Pancreas (tissue), 10 donors: ENCODE measurements at places on chromosomes 2 and 18.

GRCh38 chr18:14577971-14578370 is 34.6 kb upstream of the POTEC start:
- H3K4me1 ChIP-seq, result no peaks in the 10 kb centered on the region
- no peaks in the 10 kb centered on the region for H3K36me3 ChIP-seq
- H3K27ac ChIP-seq, result no peak overlapping the region
- H3K27me3 ChIP-seq, result no peaks in the 10 kb centered on the region

DNA sequence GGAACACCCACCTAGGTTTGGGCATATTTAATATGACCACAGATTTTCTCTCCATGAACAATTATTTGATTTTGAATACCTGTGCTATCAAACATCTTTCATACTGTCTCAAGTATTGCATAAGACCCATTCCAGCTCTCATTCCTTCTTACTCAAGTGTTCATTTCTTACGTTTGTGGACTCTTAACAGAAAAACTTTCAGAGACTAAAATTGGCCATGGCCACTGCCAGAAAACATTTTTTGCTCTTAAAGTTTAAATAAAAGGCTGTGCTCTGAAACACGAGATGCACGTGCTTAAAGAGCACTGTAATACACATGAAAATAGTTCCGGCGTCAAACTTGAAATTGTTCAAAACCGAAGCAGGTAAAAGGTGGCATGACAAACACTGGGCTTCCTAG is 89.3 kb downstream of the LIMS1 start:
- H3K36me3 ChIP-seq, result no peaks in the 10 kb centered on the region
- DNase-seq, result no peak
- H3K27me3 ChIP-seq, result no peaks in the 10 kb centered on the region
- H3K4me3 ChIP-seq, result no peak overlapping the region
- H3K27ac ChIP-seq, result no peak overlapping the region
- peaks cover 35% of the 10 kb centered on the region for H3K4me1 ChIP-seq

GRCh38 chr2:11373096-11373495 is 28.7 kb upstream of the ROCK2 start:
- DNase-seq, result no peak
- no peaks in the 10 kb centered on the region for H3K27me3 ChIP-seq
- H3K4me1 ChIP-seq, result no peaks in the 10 kb centered on the region
- no peaks in the 10 kb centered on the region for H3K36me3 ChIP-seq

DNA sequence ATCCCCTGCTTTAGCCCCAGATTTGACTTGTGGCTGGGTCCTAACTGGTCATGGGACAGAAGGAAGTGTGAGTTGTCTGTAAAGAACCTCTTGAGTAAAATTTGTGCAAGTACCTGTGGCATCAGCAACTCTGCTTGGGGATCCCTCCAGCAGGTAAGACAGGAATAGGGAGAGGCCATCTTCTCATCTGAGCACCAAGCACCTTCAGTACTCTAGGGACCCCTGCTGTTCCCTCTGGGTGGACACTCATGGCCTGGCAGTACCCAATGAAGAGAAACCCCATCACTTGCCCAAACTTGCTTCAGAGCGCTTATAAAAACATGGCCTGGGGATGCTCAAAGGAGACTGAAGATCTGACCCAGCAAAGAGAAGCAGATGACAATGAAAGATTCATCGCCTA is 297.8 kb downstream of the SP3 start:
- no peak for DNase-seq
- H3K27me3 ChIP-seq, result no peaks in the 10 kb centered on the region
- no peak overlapping the region for H3K4me3 ChIP-seq
- no peaks in the 10 kb centered on the region for H3K36me3 ChIP-seq

- no peak for DNase-seq
- no peaks in the 10 kb centered on the region for H3K4me1 ChIP-seq
- peaks cover 5% of the 10 kb centered on the region for H3K36me3 ChIP-seq
- H3K27ac ChIP-seq, result no peak overlapping the region
- H3K27me3 ChIP-seq, result no peaks in the 10 kb centered on the region
These were observed 58.1 kb upstream of the RNU4ATAC start for GRCh38 chr2:121472470-121472993.

DNA sequence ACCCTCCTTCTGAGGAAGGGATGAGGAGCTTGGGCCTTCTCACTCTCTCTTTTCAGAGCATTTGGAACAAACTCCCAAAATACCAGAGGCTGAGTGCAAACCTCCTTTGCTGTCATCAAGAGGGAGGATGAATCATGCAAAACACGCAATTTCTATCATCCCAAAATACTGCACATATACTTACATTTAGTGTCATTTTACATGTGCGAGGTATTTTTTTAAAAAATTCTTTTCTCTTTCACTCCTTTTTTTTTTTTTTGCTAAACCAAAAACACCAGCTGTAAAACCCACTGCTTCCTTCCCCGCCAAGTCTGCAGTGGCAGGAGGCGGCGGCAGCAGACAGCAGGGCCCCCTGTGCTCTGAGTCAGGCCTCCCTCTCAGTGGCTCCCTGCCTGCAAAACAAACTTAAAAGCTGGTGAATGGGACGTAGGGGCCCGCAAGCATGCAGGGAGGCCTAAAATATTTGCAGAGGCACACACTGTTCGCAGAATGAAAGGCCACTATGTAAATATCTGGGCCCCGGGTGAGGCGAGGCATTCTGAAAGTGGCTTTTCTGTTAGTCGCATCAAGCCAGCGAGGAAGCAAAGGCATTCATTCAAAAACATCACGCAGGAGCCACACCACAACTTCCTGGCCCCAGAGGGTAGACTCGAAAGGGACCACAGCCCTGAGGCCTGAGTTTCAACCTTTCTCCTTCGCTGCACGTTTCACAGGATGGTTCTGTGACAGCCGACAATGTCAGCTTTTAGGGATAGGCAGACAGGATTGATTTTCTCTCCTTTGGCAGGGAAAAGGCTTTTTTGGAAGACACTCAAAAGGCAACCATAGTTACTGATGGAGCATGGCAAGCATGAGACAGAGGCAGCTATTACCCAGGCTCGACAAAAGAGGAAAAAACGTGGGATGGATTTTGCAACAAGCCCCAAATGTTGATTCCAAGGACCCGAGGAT is 73.4 kb downstream of the ACTR2 start:
- H3K4me3 ChIP-seq, result no peak overlapping the region
- no peaks in the 10 kb centered on the region for H3K4me1 ChIP-seq
- no peak for DNase-seq
- H3K36me3 ChIP-seq, result no peaks in the 10 kb centered on the region

DNA sequence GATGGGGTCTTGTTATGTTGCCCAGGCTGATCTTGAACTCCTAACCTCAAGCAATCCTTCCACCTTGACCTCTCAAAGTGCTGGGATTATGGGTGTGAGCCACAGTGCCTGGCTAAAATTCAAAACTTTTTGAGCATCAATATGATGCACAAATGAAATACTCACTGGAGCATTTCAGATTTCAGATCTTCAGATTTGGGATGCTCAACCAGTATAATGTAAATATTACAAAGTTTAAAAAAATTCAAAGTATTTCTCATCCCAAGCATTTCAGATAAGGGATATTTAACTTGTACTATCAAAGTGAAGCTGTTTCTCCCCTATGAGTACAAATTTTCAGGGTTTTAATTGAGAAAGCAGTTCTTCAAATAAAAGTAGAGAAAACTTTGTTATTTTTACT is 164.1 kb upstream of the CCDC68 start:
- no peak overlapping the region for H3K4me3 ChIP-seq
- no peaks in the 10 kb centered on the region for H3K4me1 ChIP-seq
- no peaks in the 10 kb centered on the region for H3K27me3 ChIP-seq
- no peak overlapping the region for H3K27ac ChIP-seq

GRCh38 chr2:141035846-141036420 is 1094.9 kb downstream of the LRP1B start:
- no peaks in the 10 kb centered on the region for H3K27me3 ChIP-seq
- no peaks in the 10 kb centered on the region for H3K36me3 ChIP-seq
- no peak for DNase-seq
- H3K27ac ChIP-seq, result no peak overlapping the region
- H3K4me3 ChIP-seq, result no peak overlapping the region
- no peaks in the 10 kb centered on the region for H3K4me1 ChIP-seq

GRCh38 chr2:55401124-55401523 is 18.5 kb downstream of the CCDC88A start:
- no peak overlapping the region for H3K27ac ChIP-seq
- H3K27me3 ChIP-seq, result no peaks in the 10 kb centered on the region
- H3K4me3 ChIP-seq, result no peak overlapping the region
- no peak for DNase-seq
- H3K36me3 ChIP-seq, result no peaks in the 10 kb centered on the region
- no peaks in the 10 kb centered on the region for H3K4me1 ChIP-seq

GRCh38 chr2:218063486-218063885 is 5.6 kb upstream of the RUFY4 start:
- no peak overlapping the region for H3K4me3 ChIP-seq
- H3K4me1 ChIP-seq, result no peaks in the 10 kb centered on the region
- no peak for DNase-seq
- H3K27ac ChIP-seq, result no peak overlapping the region
- no peaks in the 10 kb centered on the region for H3K27me3 ChIP-seq
- no peaks in the 10 kb centered on the region for H3K36me3 ChIP-seq

- H3K4me1 ChIP-seq, result no peaks in the 10 kb centered on the region
- H3K27me3 ChIP-seq, result no peaks in the 10 kb centered on the region
- no peak for DNase-seq
- H3K4me3 ChIP-seq, result no peak overlapping the region
These were observed 205.7 kb downstream of the EN1 start for GRCh38 chr2:118641711-118642110.

DNA sequence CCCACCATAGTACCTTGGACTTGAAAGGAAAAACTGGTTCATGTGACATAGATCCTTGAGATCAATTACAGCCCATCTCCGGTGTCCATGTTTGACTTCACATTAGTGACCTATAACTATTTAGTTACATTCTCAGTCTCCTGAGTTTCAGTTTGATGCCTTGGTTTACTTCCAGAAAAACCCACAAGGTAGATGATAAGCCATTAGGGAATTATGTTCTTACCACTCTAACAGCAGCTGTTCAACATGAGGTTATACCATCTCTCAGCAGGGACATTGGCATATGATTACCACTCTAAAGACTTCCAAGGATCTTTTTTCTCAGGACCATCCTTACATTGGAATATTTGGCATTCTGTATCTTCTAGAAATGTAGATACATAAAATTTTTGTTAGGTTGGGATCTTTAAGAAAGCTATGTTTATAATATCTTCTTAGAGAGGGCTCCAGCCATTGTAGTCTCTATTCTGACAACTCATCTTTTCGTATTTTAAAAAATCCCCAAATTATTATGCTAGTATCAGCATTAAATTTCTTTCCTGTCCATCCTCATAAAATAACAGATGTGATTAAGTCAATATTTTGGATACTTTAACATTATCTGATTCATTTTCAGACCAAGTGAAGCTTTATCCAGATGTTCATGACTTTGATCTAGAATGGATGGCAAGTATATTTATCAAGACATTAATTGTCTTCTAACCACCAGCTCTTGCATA is 258.9 kb downstream of the RDH14 start:
- no peak overlapping the region for H3K27ac ChIP-seq
- H3K27me3 ChIP-seq, result no peaks in the 10 kb centered on the region
- H3K4me1 ChIP-seq, result no peaks in the 10 kb centered on the region
- no peaks in the 10 kb centered on the region for H3K36me3 ChIP-seq
- no peak for DNase-seq
